Fibroblast of lung (primary cell): ENCODE measurements at places on chromosomes 7 and 10.

DNA sequence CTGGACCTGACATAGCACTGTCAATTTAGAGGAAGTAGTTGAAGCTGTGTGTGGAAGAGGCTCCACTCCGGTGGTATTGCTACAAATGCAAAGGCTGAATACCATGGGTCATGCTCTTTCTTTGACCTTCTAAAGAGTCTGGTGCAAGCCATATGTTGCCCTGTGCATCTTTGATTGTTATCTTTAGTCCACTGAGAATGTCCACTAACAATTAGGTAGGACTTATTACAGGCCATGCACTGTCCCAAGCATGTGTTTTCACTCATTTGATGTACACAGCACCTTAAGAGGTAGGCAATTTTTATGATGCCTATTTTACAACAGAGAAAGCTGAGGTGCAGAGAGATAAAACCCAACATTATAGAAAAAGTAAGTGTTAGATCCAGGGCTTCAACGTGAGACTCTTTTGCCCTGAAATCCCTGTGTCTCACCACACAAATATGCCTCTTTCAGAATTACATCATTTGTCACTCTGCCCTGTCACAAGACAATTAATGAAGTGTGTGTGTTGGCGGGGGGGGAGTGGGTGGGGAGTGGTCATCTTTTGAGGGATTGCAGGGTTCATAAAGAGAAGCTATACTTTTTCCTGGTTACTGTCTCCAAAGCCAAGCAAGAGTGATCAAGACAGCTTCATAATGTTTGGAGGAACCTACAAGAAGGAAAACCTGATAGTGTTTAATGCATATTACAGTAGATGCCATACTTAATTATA is 637.6 kb upstream of the IGFBP3 start:
- no peak overlapping the region for H3K4me3 ChIP-seq
- no peaks in the 10 kb centered on the region for H3K36me3 ChIP-seq
- DNase-seq = peak; percentile 83
- peak overlapping the region; percentile 35 for H3K27ac ChIP-seq
- H3K27me3 ChIP-seq = no peaks in the 10 kb centered on the region

- H3K27me3 ChIP-seq = peaks cover 14% of the 10 kb centered on the region
- H3K27ac ChIP-seq = no peak overlapping the region
- H3K4me3 ChIP-seq = no peak overlapping the region
- no peaks in the 10 kb centered on the region for H3K4me1 ChIP-seq
These were observed 84.2 kb downstream of the C10orf105 start for GRCh38 chr10:71635251-71635866.

DNA sequence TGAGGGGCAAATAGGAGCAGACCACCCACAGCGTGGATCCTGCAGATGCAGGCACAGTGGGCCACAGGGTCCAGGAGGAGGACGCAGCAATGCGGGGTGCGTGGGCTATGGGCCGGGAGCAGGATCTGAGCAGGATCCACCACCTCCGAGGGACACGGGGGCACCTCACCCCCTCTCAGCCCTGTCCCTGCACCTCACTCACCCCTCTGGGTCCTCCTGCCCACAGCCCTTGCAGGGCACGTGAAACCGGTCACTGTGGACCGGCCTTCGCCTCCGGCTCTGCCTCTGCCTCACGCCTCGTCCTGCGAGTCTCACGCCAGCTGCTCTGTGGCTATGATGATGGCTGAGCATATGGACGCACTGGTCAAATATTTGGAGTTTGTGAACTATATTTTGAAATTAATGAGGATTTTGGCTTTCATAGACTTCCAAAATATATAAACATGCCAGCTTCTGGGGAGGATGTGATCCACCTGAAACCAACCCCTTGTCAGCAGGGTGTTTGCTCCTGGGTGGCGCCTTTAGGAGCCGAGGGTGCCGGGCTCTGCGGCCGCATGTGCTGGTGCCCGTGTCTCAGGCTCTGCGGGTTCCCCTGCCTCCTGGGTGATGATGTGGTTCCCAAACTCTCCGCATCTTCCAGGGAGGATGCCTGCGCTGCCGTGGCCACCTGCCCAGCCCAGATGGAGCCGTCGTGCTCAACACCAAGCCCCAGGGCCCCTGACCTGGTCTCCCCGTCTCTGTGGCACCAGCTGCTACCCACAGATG is 11.3 kb upstream of the ADGRA1 start:
- H3K4me1 ChIP-seq = no peaks in the 10 kb centered on the region
- no peak for DNase-seq

DNA sequence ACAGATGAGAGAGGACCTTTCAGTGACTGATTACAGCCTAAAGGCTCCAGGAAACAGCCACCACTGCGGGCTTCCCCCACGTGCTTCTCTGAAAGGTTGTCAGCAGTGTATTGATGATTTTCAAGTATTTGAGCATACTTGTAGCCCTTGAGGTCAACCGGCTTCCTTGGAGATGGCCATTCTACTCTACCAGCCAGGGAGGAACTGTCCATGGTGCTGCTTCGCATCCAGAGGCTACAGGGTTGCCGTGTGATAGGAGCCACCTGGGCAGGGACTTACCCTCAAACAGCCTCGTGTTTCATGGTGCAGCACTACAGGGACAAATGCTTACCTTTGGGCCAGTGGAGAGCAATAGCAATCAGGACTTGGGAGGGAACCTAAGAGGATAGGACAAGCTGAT is 179.5 kb downstream of the DPP6 start:
- H3K27me3 ChIP-seq = no peaks in the 10 kb centered on the region
- no peak for DNase-seq
- H3K4me1 ChIP-seq = no peaks in the 10 kb centered on the region
- no peaks in the 10 kb centered on the region for H3K36me3 ChIP-seq

- peak; percentile 59 for DNase-seq
- no peak overlapping the region for H3K27ac ChIP-seq
- H3K27me3 ChIP-seq = peaks cover 2% of the 10 kb centered on the region
- no peaks in the 10 kb centered on the region for H3K36me3 ChIP-seq
These were observed 192.9 kb downstream of the EVX1 start for GRCh38 chr7:27435461-27435860.
